SK-N-SH treated with all-trans-retinoic acid at 6 μM for 48 hours (cell line): ENCODE measurements at places on chromosomes 11 and 22.

DNA sequence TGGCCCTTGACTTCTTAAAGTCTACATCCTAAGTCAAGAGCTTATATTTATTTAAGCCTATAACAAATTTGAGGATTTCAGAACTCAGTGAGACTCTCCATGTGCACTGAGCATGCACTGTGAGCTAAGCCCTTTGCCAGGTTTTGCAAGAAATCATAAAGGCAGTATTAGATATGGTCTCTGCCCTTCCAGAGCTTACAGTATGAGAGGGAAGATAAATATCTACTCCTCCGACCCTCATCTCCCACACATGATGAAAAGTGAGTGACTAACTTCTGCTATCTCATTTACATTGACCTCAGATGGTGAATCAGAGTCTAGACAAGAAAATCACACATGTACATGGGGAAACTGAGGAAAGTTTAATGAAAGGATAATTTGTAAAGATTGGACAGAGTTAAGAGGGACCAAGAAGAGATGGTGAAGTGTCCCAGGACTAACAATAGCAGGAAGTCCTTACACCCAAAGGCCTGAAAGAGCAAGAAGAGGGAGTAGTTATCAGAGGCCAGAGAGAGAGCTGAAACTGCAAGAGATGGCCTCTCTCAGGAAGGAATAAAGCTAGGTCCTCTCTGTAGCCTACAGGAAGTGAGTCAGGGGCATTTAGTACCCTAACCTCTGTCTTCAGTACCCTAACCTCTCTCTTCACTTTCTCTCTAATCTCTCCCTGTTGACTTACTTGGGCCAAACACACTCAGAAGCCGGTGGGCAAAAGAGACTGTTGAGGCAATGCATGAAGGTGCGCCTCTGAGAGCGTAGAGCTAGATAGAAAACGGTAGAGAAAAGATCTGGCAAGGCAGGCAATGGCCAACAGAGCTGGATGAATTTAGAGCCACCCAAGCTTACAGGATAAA is 23.0 kb upstream of the BLID start:
- no peak for ATAC-seq

DNA sequence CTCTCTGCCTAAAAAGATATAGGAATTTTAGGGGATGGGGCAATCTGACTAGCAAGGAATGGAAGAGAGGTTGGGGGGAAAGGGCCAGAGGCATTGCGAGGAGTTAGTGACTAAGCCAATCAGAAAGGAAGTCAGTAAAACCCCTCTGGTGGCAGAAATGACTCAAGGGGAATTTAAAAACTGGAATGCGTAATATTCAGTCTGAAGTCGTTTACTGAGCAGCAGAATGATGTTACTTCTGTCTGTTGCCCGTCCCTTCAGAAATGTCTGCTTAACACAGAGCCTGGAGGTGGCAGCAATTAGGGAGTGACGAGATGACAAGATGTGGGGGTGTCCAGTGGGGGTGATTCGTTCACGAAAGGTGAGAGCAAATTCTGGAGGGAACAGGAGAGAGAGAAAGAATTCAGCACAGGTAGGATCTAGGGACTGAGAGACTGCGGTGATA is 107.7 kb upstream of the CLMP start:
- peak; percentile 78 for ATAC-seq

DNA sequence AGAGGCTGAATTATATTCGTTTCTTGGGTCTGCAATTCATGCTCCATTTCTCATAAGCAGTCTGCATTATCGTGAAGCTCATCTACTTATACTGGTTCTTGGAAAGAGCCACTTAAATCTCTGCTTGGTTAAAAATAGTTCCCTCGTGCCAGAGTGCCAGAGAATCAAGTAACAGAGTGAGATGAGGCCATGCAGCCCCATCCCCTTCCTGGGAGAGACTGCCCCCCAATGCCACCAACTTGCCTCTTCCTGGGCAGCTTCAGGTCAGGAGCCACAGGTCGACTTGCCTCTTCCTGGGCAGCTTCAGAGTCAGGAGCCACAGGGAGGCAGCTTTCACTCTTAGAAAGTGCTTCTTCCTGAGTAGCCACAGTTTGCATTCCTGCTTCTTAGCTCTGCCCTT is 223.9 kb upstream of the ZBED5 start:
- no peak for ATAC-seq

DNA sequence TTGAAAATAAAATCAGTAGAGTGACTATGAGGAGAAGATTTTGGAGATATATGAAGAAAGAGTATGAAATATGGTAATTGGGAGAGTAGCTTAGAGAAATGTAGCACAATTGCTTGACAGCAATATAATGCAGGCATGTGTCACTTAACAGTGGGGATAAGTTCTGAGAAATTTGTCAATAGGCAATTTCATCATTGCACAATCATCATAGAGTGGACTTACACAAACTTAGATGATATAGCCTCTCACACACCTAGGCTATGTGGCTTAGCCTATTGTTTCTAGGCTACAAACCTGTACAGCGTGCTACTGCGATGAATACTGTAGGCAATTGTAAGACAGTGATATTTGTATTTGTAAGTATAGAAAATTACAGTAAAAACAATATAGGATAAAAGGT is 573.6 kb downstream of the JRKL start:
- no peak for ATAC-seq

- no peak for ATAC-seq
Measured at GRCh38 chr11:99814021-99814420, 793.3 kb downstream of the CNTN5 start.

- ATAC-seq, result no peak
Measured at GRCh38 chr11:130034236-130034635, 31.6 kb upstream of the PRDM10 start.

GRCh38 chr11:46055371-46055770 is 65.9 kb downstream of the PHF21A start:
- ATAC-seq, result no peak

- ATAC-seq, result no peak
Measured at GRCh38 chr11:42674436-42674835, 637.4 kb upstream of the API5 start.

GRCh38 chr11:76318744-76319384 is 62.1 kb downstream of the THAP12 start:
- ATAC-seq, result peak; percentile 97
